ENCODE measurements at places on chromosomes 5 and 9.
A peak's percentile ranks its signal among the peaks of the same experiment; 100 is the strongest.

DNA sequence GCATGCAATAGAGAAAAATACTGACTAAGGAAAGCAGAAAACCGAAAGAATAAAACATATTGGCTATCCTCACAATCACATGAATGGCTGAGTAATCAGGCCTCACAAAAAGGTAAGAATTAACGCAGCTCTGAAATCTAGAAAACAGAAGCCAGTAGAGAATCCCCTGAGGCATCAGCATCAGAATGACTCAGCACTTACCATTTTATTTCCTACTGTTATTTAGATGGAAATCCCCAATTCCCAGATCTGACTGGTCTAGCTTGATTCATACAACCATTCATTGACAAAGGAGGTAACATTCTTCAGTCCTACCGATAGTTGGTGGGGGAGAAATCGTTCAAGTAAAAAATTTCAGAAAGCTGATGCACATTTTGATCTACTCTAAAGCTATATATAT lies 1408.4 kb upstream of the WWC1 start:
- no peak for DNase-seq

GRCh38 chr9:117860849-117861248 lies 156.6 kb downstream of the TLR4 start:
- DNase-seq, result no peak

- DNase-seq, result peak; percentile 87
These were observed 124.3 kb upstream of the SLC12A2 start for GRCh38 chr5:127959152-127959764.

GRCh38 chr5:1315018-1315708 lies 20.3 kb upstream of the TERT start:
- DNase-seq, result no peak

DNA sequence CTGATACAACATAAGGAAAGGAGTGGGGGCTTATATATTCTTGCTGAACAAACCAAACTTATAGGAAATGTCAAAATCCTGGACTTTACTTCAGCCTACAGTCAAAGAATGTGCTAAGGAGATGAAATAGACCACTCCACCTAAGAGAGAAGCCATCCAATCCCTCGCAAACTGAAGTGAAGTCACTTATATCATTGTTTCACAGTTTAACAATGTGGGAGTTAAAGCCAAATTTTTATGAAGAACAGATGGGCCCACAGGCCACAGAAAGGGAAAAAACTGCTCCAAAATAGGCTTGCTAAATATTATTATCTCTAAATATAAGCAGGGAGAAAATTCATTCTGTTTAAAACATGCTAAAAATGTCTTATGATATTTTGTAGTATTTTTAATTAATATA lies 233.3 kb downstream of the GAS1 start:
- DNase-seq, result no peak

- DNase-seq, result no peak
These were observed 9.9 kb upstream of the MEGF10 start for GRCh38 chr5:127280491-127281220.

DNA sequence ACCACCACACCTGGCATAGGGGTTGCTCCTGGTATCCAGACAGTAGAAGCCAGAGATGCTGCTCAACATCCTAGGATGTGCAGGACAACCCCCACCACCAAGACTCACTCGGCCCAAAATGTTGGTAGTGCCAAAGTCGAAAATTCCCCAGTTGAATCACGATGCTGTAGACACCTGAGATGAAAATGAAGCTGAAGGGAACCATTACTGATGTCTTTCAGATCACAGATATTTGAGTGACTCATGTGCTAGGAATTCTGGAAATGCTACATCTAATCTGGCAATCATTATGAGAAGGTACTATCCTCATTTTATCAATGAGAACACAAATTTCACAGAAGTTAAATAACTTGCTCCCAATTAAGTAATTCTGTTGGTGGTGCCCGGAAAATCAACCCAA lies 21.0 kb upstream of the UBE2QL1 start:
- DNase-seq, result no peak

GRCh38 chr5:60196385-60197113 lies 303.0 kb upstream of the PDE4D start:
- DNase-seq, result no peak

- no peak for DNase-seq
These were observed 1.5 kb upstream of the HMGCR start for GRCh38 chr5:75335486-75335885.

Measured in NCI-H1105 treated with DMSO at 0.1 percent for 48 hours (cell line).